ENCODE measurements at places on chromosomes 6 and 20. TPM values are rescaled to one million over a fixed set of nuclear protein-coding genes. Genes with fewer than 3 reads are reported as not detected.
A peak's percentile ranks its signal among the peaks of the same experiment; 100 is the strongest.

DNA sequence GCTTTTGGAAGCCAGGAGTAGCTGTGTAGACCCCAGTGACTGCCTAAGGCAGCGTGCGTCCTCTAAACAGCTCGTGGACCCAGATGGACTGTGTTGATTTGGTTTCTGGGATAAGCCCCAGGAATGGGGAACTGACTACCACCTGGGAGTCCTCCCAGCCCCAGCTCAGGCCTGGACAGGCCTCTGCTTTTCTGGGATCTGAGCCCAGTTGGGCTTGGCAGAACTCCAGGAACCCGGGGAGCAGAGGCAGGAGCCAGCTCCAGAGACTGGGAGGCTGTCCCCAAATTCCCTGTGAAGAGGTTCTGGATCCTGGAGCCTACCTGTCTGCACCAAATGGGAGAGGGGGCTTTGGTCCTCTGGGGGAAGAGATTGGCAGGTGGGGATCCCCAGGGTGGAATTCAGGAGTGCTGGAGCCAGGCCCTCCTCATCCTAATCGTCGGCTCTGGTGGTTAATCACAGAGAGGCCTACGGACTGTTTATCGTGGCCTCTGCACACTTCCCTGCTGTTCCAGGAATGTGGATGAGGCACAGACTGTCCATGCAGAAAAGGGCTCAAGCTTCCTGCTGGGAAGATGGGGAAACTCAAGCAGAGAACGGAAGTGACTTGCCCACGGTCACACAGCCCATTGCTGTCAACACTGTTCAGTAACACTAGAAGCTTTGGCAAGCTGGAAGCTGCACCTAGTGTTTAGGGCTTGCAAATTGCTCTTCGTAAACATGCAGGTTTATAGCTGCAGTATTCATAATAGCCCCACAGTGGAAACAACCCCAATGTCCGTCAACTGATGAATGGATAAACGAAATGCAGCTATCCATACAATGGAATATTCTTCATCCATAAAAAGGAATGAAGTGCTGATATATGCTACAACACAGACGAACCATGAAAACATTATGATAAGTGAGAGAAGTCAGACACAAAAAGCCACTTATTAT lies 100.6 kb downstream of the KCNB1 start:
- DNase-seq: no peak

DNA sequence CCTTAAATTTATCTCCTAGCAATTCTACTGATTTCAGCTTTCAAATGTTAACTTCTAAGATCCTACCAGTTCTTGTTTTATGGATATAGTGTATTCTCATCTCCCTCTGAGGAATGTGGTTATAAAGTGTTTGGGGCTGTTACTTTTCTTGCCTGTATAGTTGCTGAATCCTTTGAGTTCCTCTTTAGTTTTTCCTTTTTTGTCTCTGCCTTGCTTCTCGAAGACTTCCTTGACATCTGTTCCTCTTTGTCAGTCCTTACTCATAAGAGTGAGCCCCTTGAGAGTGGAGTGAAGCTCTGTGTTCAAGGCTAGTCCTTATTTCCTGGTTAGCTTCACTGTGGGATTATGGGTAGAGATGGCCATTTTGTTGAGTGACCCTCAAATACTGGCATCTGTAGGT lies 84.6 kb downstream of the ELOVL4 start:
- no peak for DNase-seq

DNA sequence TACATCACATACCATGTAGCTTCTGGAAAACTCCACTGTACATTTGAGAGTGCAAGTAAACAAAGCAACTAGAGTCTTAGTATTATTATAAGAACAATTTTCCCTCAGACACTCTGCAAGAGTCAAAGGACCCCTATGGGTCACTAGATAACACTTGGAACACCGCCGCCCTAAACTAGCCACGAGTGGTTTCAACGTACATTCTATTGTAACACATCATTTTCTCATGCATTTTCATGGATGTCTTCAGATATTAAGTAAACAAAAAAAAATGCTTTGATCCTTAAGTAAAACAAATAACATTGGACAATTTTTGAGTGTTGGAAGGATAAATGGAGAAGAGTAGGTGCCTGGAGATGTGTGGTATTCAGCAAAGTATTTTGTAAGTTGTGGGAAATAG lies 3.2 kb upstream of the RNF146 start:
- DNase-seq: no peak

- DNase-seq: no peak
Measured at GRCh38 chr6:65569505-65569904, 137.5 kb downstream of the EYS start.

- DNase-seq: no peak
Measured at GRCh38 chr6:96186516-96187195, 170.9 kb downstream of the FUT9 start.

DNA sequence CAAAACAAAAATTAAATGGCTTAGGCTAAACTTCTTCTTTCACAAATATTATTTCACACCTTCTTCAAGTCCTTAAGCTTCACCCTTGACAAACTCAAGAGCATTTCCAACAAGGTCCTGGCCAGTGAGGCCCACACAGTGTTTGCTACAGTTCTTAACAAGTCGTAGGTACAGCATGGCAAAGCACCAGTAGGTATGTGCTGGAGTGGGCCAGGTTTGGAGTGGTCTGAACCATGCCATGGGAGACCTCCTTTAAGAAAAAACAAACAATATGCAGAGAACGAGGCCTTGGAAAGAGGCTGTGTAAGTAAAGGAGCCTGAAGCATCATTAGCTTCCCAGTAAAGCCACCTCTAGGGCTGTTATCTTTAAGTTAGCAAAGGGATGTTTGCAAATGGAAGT lies 154.3 kb upstream of the SNX9 start:
- no peak for DNase-seq

GRCh38 chr6:317448-318144 lies 25.3 kb downstream of the DUSP22 start:
- peak; percentile 21 for DNase-seq

DNA sequence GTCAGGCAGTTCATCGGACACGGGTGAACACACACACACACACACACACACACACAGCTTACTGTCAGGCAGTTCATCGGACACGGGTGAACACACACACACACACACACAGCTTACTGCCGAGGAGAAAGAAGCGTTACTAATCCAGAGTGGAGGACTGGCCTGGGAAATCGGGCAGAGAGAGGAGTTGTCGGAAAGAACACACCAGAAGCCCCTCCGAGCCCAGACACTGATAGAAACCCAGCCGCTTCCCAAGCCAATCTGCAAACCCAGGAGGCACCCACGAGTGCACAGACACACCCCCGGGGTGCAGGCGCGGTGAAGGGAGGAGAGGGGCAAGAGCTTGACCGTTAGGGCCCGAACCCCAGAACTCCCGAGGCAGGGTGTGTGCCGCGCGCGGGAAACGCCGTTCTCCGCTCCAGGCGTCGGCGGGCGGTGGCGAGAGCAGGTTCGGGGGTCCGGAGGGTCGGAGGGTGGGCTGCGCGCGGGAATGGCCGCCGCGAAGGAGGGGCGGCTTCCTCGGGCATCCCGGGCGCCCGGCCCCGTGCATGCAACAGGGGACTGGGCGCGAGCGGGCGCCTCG lies 636 bp downstream of the ELOVL2 start:
- DNase-seq: no peak

GRCh38 chr6:75620381-75621304 lies 19.0 kb downstream of the SENP6 start:
- no peak for DNase-seq

The ZNF311 gene
- total RNA-seq: 0.63 TPM

The GLP1R gene
- not detected for total RNA-seq

The KCNB1 gene
- total RNA-seq: 18.3 TPM
